ENCODE measurements at places on chromosomes 4 and X.

DNA sequence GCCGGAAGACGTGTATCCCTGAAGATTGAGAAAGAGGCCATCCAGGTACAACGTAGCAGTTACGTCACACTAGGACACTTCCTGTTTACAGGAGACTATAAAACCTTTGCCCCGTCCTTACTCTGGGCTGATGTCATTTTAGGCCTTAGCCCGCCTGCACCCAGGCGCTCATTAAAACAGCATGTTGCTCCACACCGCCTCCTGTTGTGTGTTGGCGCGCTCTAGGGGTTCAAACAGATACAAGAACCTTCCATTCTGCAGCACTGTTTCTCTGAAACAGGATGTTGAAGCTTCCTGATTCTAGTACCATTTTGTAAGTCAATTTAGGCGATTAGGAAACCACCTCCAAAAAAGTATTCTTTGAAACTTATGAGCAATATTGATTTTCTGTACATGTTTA is 722.1 kb downstream of the PCDH7 start:
- DNase-seq = no peak

DNA sequence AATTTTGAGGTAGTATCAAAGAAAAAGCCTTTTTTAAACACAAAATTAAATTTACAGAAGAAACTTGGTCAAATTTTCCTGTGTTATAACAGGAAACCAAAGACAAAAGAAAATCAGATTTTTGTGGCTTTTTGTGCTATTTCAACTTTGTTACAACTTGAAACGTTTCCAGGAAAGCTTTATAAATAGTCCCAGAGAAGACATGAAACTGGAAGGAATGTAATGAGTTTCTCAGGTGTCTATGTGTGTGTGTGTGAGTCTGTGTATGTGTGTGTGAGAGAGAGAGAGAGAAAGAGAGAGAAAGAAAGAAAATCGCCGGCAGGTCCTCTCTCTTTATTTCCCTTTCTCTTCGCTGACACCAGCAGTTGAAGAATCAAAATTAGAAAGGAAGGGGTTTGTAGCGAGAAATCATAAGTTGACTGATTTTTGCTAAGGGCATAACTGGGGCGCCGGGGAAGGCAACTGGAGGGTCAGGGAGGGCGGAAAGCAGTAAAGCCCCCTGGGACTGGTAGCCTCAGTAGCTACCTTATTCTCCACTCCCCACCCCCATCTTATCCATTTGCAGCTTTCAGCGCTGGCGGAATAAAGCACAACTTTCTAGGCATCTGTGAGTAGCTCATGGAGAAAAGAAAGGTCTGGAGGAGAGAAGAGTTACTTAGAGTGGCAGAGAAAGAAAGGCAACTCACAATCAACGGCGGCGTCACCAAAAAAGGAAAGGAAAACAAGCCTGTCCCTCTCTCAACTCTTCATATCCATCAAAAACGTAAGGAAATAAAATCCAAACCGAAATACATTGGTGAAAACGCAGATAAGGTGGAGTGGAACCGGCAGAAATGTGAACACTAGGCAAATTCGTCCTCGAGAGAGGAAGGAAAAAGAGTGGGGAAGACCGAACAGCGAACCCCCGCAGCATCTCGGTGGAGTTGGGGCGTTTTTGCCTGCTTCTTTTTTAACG is 1.3 kb downstream of the TMEM47 start:
- no peak for DNase-seq

- DNase-seq = no peak
Measured at GRCh38 chr4:180057891-180058671, 2185.1 kb upstream of the TENM3 start.

GRCh38 chr4:150104404-150105027 is 26.3 kb downstream of the DCLK2 start:
- no peak for DNase-seq

DNA sequence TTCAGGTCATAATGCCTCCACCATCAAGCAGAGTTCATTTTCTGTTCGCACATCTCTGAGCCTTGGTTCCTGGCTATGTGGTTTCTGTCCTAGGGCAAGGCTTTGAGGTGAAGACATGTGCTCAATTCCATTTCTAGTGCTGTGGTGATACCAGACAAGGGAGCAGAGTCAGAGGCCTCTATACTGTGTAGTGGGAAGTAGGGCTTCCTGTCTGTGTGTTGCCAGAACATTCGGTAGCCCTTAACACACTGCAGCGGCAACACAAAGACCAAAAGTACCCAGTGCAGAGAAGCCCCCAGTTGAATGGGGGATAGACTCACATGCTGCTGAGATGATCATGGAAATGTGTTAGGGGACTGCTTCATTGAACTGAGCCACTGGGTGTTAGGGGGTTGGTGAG is 56.4 kb downstream of the STARD8 start:
- DNase-seq = no peak

- no peak for DNase-seq
Measured at GRCh38 chr4:170446782-170447181, 357.0 kb upstream of the AADAT start.

DNA sequence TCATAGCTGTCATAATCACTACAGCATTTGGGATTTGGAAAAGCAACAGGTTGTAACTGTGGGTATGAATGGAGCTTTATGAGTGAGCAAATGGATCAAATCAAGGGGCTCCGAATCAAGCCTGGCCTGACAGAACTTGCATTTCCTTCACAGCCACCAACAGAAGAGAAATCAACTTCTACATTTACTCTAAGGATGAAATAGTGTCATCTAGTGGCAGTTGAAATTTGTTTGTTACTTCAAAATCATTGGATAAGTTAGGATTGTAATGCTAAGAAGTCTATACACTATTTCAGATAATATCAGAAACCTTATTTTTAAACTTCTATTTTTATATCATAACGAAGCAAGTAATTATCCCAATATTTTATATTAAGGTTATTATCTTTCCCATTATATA is 10.7 kb upstream of the WDR17 start:
- DNase-seq = no peak

DNA sequence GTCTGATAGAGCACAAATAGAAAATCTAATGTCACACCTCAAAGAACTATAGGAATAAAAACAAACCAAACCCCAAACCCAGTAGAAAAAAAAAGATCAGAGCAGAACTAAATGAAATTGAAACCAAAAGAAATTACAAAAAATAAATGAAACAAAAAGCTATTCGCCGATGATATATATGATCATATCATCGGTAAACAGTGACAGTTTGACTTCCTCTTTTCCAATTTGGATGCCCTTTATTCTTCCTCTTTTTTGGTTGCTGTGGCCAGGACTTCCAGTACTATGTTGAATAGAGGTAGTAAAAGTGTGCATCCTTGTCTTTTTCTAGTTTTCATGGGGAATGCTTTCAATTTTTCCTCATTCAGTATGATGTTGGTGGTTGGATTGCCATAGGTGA is 215.3 kb upstream of the AR start:
- DNase-seq = no peak

DNA sequence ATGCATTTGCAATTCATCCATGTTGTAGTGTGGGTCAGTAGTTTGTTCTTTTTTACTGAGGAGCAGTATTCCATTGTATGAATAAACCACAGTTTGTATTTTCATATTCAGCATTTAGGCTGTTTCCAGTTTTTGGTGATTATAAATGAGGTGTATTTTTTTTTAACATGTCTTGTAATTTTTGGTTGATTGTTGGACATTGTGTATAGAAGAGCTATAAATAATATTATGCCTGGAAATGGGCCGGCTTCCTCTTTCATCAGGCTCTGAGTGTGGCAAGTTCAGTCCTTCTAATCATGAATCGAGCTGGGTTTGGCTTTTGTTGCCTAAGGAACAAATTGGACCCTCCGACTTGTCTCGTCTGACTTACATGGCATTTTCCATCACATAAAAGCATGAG is 115.7 kb downstream of the PSAPL1 start:
- no peak for DNase-seq

DNA sequence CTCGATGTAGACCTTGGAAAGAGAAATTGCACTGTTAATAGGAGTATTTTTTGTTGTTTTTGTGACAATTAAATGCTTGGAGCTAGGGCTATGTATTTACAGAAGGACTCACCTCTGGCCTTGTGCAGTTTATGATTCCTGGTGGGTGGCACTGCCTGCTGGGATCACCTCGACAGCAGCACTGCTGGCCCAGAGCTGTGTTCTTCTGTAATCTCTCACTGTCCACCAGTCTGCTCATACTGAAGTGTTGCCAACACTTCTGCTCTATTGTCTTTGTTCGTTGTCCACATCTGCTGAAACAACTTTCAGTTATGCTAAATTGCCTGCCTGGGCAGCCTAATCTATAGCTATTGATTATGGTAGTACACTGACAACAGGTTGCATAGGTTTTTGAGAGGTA is 194.4 kb upstream of the ANK2 start:
- DNase-seq = no peak

- DNase-seq = no peak
Measured at GRCh38 chr4:36930562-36931111, 313.9 kb upstream of the NWD2 start.

DNA sequence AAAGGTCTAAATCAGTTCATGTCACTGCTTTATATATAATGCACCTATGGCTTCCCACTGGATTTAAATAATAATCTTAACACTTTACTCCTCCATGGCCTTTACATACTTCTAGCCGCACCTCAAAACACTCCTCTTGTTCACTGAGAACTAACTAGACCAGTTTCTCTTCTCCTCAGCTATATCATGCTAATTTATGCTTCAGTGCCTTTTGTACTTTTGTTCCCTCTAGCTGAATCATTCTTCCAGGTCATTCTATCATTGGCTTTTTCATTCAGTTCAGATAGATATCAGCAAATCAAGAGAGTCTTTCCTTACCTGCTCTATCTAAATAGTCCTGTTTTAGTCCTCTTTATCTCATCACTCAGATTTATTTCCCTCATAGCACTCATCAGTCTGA is 64.2 kb downstream of the TET2 start:
- DNase-seq = no peak

DNA sequence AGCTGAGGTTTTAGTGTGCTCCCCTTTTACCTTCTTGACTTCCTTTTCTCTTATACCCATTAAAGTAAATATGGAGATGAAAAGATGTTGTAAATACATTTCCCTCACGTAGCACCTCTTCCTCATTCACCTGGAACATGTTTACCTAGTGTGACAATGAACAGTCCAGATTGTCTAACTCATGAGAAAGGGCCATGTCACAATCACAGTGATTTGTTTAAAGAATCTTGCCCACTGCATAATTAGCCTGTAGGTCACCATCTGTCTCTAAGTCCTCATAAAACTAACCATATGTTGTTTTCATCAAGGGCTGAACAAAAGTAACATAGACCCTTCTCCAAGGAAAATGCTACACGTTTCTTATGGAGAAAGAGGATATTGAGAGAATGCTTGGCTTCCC is 85.7 kb downstream of the TSPAN5 start:
- no peak for DNase-seq

- no peak for DNase-seq
Measured at GRCh38 chr4:139712882-139713281, 47.3 kb downstream of the MGST2 start.

GRCh38 chr4:169167957-169168858 is 102.5 kb downstream of the SH3RF1 start:
- no peak for DNase-seq

DNA sequence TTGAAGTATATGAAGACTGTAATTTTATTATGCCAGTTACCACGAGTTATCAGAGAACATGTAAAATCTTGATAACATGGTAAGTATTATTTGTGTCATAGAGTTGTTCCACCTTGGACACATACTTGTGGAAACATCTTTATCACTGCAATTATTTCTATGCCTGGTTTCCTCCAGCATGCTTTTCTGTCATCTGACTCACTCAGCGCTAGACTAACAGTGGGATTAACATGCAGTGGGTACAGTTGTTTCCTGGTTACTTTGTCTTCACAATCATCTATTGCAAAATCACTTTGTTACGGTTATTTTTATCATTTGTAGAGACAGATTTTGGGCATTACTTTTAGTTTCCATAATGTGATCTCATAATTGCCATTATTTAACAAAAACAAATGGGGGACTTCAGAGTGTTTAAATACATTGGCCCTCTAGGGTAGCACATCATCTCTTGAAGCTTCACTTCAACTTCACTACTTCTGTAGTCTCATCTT is at the start of gene STATH:
STATH (plus strand) TSS at position 441 of the 491 bp plus-strand sequence. CDS start 2,472 bp downstream, outside the sequence.
- no peak for DNase-seq

GRCh38 chr4:184347251-184348239 is 126.8 kb downstream of the IRF2 start:
- no peak for DNase-seq

DNA sequence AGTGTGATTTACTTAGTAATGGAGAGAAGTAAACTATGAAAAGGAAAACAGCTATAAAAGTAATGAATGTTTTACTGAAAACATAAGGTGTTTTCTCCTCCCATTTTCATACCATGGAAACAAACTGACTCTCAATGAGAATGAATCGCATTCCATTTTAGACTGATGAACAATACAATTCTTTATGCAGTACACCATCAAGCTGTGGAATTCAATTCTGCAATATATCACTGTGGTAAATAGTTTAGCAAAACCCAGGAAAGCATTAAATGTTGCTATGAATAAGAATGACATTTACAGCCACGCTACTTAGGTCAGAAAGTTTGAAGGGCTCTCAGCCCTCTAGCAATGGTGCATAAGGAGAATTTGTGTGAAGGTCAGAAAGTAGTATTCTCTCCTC is 7.4 kb downstream of the DCAF8L2 start:
- no peak for DNase-seq

DNA sequence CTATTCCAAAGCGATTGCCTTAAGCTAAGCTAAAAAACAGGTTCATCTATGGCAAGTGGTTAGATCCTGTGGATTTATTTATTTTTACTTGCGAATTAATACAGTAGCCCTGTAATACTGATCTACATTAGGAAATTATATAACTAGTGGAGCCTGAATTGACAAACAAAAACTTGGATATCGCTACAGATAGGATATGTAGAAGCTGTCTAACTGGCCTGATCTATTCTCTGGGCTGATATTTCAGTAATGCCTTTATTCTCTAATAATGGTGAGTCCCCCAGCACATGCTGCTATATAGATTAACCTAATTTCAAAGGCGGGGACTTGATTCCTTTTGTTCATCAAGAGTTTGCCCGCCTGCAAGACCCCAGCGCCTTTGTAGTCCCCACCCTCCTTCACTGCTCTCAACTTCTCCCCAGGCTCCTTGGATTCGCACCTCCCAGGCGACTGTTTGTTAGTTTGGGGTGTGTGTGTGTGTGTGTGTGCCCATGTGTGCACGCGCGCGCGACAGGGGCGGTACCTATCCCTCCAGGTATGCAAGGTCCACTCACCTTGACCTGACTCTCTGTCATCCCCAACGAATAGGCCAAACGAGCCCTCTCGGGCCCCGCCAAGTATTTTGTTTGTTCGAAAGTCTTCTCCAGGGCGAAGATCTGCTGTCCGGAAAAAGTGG is 3.8 kb downstream of the NKX6-1 start:
- no peak for DNase-seq

- DNase-seq = no peak
Measured at GRCh38 chr4:134708026-134708425, 506.4 kb upstream of the PABPC4L start.
